Activated T-helper 9 cell treated with anti-CD3 and anti-CD28 coated beads, Interleukin-2, amount 50 U/mL, for 16 hours (primary cell): ENCODE measurements at places on chromosomes 13 and 19.

GRCh38 chr13:79668201-79668752 lies 187.3 kb downstream of the NDFIP2 start:
- no peak for DNase-seq

- DNase-seq = no peak
Observed at GRCh38 chr19:15187026-15188007, 13.5 kb downstream of the NOTCH3 start.

- no peak for DNase-seq
Observed at GRCh38 chr13:97069050-97069815, 75.0 kb upstream of the OXGR1 start.

GRCh38 chr13:105672881-105673280 lies 862.6 kb downstream of the EFNB2 start:
- DNase-seq = no peak

- DNase-seq = no peak
Observed at GRCh38 chr13:52051400-52051799, 26.9 kb downstream of the UTP14C start.

DNA sequence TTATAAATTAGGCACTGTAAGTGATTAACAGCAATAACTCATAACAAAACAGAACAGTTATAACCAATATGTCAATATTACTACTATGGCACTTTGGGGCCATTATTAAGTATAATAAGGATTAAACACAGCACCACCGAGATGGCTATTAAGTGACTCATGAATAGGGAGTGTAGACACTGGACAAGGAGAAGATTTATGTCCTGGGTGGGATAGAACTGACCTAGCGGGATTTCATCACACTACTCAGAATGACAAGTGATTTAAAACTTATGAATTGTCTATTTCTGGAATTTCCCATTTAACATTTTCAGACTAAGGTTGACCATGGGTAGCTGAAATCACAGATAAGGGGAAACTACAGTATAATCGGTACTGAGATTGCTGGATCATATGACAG lies 79.0 kb upstream of the SLC7A1 start:
- DNase-seq = no peak

DNA sequence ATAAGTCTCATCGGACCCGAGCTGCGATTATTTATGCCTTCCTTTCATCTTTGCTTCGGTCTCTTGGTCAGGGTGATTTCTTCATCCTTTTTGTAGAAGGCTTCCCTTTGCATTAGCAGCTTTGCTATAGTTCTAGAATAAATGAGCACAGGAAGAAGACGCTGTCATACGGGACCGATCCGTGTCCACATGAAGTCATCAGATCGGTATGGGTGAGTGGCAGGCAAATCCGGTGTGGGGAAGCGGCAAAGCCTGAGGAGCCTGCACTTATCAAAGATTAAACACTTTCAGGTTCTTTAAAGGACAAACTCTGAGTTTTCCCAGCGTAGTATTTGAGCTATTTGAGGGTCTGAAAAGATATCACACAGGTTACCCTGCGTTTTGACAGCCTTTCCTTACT lies 119.3 kb downstream of the IRS2 start:
- DNase-seq = no peak

DNA sequence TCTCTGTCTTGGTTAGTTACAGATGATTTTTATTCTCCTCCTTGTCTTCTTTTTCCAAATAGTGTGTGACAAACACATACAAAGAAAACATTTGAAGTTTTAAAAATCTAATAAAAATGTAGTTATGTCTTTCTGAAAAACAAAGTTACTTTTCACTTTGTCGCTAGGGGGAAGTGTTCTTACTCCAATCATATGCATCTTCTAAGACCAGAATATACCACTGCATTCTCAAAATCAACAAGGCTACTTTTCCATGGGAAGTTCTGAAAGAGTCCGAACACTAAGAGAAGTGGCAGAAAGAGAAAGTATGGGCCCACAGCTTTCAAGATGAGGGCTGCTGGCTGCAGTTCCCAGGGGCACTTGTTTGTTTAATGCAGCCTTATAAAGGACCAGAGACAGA lies 208.9 kb downstream of the DCT start:
- DNase-seq = no peak

GRCh38 chr13:25153736-25154135 lies 18.4 kb downstream of the AMER2 start:
- DNase-seq = no peak

- DNase-seq = no peak
Observed at GRCh38 chr19:33211794-33212435, 13.7 kb downstream of the SLC7A10 start.

GRCh38 chr13:77353995-77354394 lies 27.1 kb upstream of the MYCBP2 start:
- DNase-seq = no peak

DNA sequence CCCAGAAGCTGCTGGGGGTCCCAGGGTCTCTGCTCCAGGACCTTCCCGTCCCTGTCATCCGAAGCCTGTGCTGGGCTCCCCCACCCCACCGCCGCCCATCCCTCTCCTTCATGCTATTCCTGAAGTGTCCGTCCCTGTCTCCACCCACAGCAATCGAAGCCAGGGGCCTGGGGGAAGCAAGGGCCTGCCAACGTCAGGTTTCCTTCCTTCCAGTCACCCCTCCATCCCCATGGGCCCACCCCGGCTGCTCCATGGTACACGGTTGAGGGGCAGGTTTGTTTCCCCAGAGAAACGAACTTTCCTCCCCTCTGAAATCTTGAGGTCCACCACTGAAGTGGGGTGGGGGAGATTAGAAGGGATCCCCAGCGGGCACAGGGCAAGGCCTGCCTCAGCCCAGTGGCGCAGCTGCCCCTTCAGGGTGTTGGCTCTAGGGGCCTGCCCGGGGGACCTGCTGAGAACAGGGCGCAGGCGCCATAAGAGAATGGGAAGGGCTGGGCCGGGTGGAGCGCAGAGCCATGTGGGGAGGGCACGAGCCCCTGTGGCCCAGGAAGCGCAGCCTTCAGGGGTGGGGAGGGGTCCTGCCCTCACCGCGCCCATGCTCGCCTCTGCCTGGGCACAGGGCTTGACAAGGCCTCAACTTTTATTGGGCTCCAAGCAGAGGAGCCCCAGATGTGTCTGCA lies 16.1 kb downstream of the CEBPG start:
- DNase-seq = no peak

GRCh38 chr19:8635422-8635821 lies 5.0 kb downstream of the NFILZ start:
- no peak for DNase-seq

- no peak for DNase-seq
Observed at GRCh38 chr19:1076046-1076386, 9.0 kb downstream of the ARHGAP45 start.

DNA sequence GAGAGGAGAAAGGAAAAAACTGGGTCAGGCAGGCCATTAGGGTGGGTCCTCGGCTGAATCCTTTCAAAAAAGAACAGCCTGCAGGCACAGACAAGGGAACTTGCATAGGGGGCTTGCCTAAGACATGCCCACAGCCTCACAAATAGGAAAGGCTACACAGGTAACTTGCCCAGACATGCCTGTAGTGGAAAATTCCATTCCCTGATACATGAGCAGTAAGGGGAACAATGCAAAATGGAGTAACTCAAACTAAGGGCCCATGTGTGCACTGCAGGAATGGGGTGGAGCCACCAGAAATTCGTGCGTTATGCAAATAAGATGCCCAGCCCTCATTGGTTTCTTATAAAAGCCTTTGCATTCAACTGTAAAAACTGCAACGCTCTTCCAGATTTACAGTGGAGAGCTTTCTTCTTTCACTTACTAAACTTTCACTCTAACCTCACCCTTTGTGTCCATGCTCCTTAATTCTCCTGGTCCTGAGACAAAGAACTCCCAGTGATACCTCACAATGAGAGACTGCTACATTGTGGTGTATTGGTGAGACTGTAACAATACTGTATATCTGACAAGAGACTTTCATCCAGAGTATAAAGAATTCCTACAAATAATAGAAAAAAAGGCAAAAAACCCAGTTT lies 59.5 kb upstream of the SLITRK1 start:
- no peak for DNase-seq

DNA sequence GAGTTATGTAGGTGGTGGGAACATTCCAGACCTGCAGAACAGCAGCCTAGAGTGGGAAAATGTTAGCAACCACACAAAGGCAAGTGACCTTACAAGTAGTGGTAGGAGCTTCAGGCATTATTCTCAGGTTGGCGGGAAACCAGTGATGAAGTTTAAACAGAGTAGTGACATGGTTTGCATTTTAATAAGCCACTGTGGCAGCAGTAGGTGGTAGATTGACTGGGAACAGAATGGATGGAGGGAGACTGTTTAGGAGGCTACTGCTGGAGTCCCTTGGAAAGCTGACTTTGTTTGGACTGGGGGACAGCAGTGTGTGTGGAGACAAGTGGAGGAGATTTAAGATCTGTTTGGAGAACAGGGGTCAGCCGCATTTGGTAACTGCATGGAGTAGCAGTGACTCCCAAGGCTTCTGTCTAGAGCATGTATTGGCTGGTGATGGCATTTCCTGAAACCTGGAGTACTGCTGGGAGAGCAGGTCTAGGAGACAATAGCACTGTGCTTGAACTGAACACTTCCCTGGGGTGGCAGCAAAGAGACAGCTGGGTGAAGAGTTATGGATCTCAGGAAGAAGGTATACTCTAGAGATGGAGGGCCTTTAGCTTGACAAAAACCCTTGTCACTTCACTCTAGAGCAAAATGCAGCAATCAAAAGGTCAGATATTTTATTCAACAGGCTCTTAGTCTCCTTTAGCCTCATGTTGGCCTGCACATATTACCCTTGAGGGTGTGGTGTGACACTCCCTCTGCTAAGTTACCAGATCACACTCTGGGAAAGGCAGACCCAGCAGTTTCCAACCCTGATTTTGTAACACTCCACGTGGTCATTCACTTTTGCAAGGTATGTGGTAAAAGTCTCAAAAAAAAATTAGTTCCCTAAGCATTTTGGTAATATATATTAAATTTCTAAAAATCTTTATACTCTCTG lies 70.3 kb downstream of the DHRS12 start:
- DNase-seq = no peak

DNA sequence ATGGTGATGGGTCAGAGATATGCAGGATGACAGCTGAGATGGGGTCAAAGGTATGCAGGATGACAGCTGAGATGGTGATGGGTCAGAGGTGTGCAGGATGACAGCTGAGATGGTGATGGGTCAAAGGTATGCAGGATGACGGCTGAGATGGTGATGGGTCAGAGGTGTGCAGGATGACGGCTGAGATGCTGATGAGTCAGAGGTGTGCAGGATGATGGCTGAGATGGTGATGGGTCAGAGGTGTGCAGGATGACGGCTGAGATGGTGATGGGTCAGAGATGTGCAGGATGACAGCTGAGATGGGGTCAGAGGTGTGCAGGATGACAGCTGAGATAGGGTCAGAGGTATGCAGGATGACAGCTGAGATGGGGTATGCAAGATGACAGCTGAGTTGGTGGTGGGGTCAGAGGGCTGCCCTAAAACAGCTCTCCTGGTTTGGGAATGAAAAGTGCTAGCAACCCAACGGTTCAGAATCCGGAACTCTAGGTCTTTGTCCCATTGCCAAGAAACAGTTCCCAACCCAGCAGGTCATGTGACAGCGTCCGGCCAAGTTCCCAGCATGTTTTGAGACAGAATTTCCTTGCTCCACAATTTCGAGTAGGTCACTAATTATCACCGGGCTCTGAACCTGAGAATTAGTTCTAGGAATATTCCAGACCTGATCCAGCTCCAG lies 3.2 kb downstream of the SELENOW start:
- no peak for DNase-seq

- no peak for DNase-seq
Observed at GRCh38 chr19:11265785-11266236, 3.5 kb upstream of the DOCK6 start.

- DNase-seq = no peak
Observed at GRCh38 chr13:23087880-23088279, 92.9 kb upstream of the SGCG start.

DNA sequence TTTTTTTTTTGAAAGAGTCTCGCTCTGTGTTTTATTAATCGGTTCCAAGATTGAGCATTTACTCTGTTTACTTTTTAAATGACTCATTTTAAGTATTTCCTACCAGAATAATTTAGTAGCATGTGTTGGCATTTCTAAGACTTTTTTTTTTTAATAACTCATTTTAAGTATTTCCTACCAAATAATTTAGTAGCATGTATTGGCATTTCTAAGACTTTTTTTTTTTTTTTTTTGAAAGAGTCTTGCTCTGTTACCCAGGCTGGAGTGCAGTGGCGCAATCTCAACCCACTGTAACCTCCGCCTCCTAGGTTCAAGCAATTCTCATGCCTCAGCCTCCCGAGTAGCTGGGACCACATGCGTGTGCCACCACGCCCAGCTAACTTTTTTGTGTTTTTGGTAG lies 13.1 kb downstream of the SETDB2 start:
- no peak for DNase-seq

DNA sequence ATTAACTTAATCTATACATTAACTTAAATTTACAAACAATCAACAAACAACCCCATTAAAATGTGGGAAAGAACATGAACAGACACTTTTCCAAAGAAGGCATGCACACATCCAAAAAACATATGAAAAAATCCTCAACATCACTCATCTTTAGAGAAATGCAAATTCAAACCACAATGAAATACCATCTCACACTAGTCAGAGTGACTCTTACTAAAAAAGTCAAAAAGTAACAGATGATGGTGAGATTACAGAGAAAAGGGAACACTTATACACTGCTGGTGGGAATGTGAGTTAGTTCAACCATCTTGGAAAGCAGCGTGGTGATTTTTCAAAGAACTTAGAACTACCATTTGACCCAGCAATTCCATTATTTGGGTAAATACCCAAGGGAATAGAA lies 759.2 kb upstream of the SLITRK1 start:
- DNase-seq = no peak

- DNase-seq = no peak
Observed at GRCh38 chr13:42279080-42279479, 7.1 kb downstream of the AKAP11 start.

DNA sequence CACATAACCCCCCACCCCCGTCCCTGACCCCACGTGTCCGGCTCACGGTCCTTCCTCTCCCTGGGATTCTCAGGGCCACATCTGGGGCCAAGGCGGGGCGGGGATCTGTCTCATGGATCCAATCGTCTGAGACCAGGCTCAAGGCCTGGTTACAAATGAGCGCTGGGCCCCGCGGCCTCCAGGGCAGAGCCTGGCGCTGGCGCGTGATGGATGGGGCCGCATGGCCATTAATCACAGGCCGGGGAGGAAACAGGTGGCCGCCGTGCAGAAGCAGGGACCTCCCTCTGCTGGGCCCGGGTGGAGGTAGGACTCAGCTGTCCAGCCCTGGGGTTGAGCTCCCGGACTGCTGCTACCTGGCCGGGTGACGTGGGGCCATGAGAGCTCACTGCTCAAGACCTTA lies 5.8 kb upstream of the TLE5 start:
- no peak for DNase-seq
